MV-4-11 (cell line): ENCODE measurements at places on chromosomes 6 and 20.

GRCh38 chr6:30703011-30703410 lies 12.2 kb upstream of the NRM start:
- no peak for DNase-seq

GRCh38 chr6:32047084-32047478 lies 8.9 kb downstream of the CYP21A2 start:
- no peak for DNase-seq

GRCh38 chr6:106579281-106579680 lies 50.0 kb downstream of the RTN4IP1 start:
- no peak for DNase-seq

- DNase-seq: no peak
Observed at GRCh38 chr6:81589465-81590313, 162.8 kb downstream of the TENT5A start.

DNA sequence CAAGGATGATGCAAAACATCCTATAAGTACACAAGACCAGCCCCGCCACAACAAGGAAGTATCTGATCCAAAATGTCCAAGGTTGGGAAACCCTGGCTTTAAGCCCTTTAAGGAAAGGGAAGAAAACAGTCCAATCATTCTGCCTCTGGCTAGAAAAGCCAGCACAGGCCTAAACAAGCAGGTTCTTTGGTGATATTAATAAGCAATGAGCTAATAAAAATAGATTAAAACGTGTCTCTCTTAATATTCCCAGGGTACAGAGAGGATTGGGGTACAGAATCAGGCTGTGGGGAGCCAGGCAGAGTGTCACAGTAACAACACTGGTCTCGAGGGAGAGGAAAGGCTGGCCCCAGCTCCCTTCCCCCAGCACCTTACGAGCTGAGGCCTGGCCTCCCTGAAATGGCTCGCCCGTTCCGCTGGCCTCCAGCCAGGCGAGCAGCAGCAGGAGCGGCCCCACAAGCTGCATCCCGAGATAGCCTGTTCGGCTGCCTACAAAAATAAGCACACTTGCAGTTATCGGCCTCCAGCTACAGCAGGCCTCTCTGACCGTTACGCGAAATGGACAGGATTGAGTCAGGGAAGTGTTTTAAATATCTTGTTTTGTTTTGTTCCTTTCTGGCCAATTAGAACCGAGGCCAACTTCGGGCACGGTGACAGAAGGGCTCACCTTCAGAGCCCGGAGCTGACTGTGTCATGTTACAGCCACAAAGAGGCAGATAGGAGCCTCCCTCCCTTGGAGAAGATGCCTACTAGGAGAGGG lies 4.0 kb upstream of the ZMYND8 start:
- peak; percentile 69 for DNase-seq

- DNase-seq: no peak
Observed at GRCh38 chr6:116542426-116542825, 3.1 kb downstream of the TRAPPC3L start.

DNA sequence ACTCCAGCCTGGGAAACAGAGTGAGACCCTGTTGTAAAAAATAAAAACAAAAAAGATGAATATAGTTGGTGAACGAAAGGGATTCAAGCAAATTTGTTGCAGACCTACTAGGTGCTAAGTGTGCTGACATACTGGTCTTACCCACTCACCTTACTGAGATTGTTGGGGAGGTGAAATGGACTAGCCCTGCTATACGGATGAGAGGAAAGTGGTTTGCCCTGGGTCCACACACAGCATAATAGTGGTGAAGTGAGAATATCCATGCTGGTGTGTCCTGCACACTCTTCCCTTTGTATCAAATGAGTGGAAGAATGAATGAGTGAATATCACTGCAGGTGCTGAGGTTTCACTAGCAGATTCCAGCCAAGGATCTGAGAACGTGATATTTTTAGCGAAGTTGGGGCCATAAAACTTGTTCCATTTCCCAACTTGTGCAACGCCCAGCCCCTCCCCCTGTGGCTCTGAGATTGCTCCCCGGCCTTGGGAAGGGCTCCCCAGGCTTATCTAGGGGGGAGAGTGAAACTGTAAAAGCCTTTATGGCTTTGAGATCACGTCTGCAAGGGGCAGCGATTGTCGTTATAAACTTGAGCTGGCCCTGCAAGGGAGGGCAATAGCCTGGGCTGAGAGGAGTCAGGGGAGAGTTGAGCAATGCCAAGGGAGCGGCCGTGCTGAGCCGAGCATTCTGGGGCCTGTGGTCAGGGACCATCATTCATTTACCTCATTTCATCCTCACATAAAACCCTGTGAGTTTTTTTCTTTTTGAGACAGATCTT lies 33.2 kb upstream of the TTPAL start:
- DNase-seq: peak; percentile 90

DNA sequence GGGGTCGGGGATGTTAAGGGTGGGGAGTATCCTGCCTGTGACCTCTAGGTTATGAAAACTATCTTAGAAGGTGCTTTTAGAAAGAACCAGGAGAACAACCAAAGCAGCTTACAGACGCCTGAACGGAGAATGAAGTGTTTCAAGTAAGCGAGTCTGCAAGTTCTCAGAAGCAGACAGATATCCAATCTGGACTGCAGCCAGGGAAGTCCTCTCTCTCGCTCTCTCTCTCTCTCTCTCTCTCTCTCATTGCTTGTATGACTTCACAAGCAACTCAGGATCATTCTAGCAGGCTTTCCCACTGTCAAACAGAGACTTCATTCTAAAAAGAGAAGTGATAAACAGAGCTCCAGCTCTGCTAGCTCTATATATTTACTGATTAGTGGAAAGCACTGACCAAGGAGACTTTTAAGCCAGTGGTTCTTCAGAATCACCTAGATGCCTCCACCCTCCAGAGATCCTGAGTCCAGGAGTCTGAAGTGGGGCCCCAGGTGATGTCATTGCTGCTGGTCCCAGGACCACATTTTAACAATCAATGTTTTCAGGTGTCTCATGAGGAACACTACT lies 6.0 kb downstream of the TCF21 start:
- DNase-seq: no peak

- DNase-seq: no peak
Observed at GRCh38 chr20:51688600-51689244, 79.5 kb downstream of the ATP9A start.
